ENCODE measurements at places on chromosomes 4 and X. TPM values are rescaled to one million over a fixed set of nuclear protein-coding genes. Genes with fewer than 3 reads are reported as not detected.

DNA sequence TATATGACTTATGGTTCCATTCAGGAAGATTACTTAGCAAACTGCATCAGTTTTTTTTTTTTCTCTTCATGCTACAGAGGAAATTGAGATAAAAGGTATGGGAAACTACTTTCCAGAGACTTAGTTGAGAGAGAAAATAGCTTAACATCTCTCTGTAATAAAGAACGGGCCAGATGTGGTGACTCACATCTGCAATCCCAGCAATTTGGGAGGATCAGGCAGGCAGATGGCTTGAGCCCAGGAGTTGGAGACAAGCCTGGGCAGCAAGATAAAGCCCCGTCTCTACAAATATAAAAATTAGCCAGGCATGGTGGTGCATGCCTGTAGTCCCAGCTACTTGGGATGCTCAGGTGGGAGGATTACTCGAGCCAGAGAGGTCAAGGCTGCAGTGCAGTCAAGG, 271.2 kb upstream of the TENM3 start:
- no peaks in the 10 kb centered on the region for H3K4me1 ChIP-seq
- no peak for DNase-seq
- no peaks in the 10 kb centered on the region for H3K36me3 ChIP-seq
- no peak overlapping the region for H3K27ac ChIP-seq
- H3K27me3 ChIP-seq = no peaks in the 10 kb centered on the region

The DCAF12L2 gene
- total RNA-seq = not detected

GRCh38 chr4:151436093-151436518, 27.1 kb downstream of the FHIP1A start:
- DNase-seq = no peak
- H3K4me3 ChIP-seq = no peak overlapping the region
- no peaks in the 10 kb centered on the region for H3K4me1 ChIP-seq
- H3K27ac ChIP-seq = no peak overlapping the region

The HSFX2 gene
- 0.53 TPM for total RNA-seq

The PFKFB1 gene
- total RNA-seq = 0.77 TPM

The PRRG3 gene
- not detected for total RNA-seq

GRCh38 chr4:11700751-11701226, 272.1 kb upstream of the HS3ST1 start:
- H3K4me1 ChIP-seq = no peaks in the 10 kb centered on the region
- DNase-seq = no peak
- no peaks in the 10 kb centered on the region for H3K27me3 ChIP-seq
- no peaks in the 10 kb centered on the region for H3K36me3 ChIP-seq
- no peak overlapping the region for H3K27ac ChIP-seq
